Activated naive CD4-positive, alpha-beta T cell treated with anti-CD3 and anti-CD28 coated beads, Interleukin-2, amount 50 U/mL, for 72 hours (primary cell): ENCODE measurements at places on chromosomes 7 and 10. TPM values are rescaled to one million over a fixed set of nuclear protein-coding genes. Genes with fewer than 3 reads are reported as not detected.

The NRG3 gene
- total RNA-seq = not detected

The CCT6A gene
- total RNA-seq = 173 TPM

The CHST15 gene
- 0.80 TPM for total RNA-seq

GRCh38 chr10:18282094-18282493 is 141.9 kb downstream of the CACNB2 start:
- no peak for DNase-seq

DNA sequence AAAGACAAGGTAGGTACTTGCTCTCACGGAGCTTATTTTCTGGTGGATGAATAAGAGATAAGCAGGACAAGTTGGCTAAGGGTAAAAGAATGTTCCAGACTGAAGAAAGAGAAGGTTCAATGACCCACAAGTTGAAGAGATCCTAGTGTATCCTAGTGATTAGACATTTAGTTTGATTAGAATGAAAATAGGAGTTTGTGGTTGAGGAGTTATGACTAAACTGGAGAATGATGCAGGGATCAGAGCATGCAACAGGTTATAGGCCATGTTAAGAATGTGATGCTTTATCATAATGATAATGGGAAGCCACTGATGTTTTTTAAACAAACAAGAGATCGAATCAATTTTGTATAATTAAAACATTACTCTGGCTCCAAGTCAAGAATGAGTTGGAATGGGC is 357.2 kb downstream of the HPSE2 start:
- DNase-seq = no peak

DNA sequence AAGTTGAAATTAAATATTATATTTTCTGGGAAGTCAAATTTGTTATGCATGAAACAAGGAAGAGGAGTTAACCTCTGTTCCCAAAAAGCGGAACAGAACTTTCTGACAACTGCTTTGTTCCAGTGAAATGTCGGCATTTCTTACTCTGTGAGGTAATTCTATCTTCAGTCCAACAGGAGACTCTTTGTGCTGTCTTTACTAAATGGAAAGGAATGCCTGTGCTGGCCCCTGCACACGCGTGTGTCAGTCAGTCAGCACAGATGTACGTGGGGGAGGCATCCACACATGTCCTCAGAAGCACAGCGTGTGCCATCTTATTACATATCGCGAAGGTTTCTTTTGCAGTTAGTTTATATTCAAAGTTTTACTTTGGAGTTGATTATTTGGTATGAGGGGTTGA is 37.5 kb downstream of the NET1 start:
- DNase-seq = no peak

DNA sequence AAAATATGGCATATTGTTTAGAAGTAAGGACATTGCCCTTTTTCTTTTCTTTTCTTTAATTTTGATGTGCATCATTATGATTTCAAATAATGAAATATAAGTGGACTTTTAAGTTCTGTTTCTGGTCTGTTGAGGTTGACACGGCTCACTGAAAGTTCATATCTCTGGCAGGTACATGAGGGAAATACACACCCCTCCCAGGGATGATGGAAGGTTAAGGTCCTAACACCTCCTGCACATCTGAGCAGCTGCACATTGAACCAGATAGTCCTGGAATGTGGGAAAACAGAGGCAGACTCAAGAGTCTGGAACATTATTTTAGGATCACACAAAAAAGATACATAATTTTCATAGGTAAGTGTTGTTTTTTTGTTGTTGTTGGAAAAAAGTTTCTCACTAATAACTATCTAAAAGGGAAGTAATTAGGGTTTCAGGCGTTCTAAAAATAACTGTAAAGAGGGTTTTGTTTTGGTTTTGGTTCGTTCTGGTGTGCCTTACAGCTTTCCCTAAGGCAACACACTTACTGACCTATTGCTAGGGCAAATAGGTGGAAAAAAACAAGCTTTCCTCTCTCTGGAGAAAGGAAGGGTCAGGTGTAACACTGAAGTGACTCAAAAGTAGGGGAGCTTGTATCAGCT is 201.2 kb upstream of the PRKCQ start:
- DNase-seq = no peak

DNA sequence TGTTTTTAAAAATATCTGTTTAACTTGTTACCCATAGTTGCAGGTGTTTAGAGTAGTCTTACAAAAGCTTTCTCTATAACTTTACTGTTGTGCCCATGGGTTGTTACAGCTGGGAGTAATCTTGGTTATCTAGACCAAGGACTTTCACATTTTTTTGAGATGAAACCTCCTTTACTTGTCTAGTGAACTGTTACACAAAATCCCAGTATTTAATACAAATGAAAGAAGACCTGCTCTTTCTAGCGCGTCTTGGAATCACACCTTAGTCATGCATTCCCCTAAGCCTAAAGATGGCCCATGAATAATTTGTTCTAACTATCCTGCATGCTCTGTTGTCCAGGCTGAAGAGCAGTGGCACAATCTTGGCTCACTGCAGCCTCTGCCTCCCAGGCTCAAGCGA is 38.0 kb downstream of the CSGALNACT2 start:
- no peak for DNase-seq

DNA sequence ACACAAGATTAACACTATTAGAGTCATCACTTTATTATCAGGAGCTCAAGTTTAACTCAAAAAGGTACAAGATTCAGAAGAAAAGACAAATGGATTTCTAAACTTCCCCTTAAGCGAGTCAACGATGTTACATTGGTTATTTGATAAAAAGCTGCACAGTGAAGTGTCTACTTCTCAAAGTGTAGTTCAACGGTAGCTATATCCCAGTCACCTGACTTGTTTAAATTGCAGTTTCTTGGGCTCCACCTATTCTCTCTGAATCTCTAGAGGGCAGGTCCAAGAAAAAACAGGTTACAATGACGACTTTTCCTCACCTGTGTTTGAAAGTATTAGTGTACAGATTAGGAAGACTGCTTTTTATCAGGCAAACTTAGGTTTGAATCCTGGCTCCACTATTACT is 16.6 kb downstream of the MINDY3 start:
- no peak for DNase-seq

GRCh38 chr10:6915307-6915706 is 335.2 kb upstream of the PRKCQ start:
- DNase-seq = no peak

DNA sequence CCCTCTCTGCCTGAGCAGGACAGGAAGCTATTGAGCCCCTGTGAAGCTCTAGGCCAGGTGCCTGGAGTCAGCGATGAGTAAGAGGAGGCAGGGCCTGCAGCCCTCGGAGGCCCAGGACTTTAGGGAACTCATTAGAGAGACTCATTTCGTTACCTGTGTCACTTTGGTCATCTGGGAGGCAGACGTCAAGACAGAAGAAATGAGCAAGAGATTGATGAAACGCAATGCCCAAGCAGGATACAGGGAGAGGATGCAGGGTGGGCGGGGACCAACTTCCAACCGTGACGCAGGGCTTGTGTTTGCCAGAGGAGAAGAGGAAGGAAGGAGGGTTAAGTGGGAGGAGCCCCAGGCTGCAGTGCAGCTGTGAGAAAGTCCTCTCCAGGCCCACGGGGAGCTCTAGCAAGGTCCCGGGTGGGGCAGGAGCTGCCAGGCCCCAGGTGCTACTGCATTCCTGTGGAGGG is 26.4 kb upstream of the GNA12 start:
- DNase-seq = peak; percentile 56
